ENCODE measurements at places on chromosomes 16 and 17.
A peak's percentile ranks its signal among the peaks of the same experiment; 100 is the strongest.

GRCh38 chr16:88463411-88463810 lies 10.3 kb downstream of the ZFPM1 start:
- DNase-seq, result no peak

- no peak for DNase-seq
Measured at GRCh38 chr17:19383681-19384470, 3.1 kb downstream of the MFAP4 start.

DNA sequence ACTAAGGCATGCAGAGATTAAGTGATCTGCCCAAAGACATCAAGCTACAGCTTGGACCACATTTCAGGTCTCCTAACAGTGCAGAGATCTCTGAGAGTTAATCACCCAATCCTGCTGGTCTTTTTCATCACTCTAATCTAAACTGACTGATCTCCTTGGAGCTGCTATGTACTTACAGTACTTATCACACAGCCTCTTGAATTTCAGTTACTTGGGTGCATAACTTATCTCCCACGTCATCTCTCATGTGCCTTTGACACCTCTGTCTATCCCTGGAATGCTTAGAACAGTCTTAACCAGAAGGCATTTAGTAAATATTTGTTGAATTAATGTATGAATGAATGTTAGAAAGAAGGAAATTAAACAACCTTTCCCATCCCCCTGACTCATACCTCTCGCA lies 139.0 kb downstream of the SNX11 start:
- no peak for DNase-seq

- DNase-seq, result no peak
Measured at GRCh38 chr16:53494636-53495035, 8.4 kb downstream of the AKTIP start.

DNA sequence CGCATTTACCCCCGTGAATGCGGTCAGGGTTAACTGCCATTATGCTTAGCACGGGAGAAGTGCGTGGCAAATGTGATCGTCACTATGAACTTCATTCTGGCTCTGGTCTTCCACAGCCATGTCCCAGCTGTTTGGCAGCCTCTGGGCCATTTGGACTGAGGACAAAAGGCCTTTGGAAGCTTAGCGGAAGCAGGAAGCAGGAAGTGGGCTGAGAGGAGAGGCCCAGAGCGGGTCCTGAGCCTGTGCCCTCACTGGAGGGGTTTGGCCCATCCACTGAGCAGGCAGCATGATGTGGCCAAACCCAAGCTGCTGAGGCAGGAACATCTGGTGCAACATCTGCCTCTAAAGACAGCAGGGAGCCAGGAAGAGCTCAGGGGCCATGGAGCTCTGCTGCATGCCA lies 345.9 kb downstream of the C16orf95 start:
- DNase-seq, result no peak

DNA sequence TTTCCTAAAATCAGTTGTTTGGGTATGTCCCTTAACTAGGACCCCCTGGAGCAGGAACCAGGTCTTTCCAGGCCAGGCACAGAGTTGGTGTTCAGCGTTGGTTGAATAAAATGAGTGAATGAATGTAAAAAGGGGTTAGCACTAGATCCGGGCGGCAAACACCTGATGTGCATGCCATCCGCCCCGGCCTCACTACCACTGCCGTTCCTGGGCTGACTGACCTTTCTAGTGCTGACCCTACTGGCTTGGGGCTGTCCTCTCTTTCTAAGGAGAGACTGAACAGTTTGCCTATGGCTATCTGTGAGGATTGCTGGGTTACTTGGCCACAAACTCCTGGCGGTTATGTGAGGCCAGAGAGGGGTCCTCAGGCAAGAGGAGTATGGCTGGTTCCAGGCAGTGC lies 10.1 kb upstream of the PHF12 start:
- no peak for DNase-seq

DNA sequence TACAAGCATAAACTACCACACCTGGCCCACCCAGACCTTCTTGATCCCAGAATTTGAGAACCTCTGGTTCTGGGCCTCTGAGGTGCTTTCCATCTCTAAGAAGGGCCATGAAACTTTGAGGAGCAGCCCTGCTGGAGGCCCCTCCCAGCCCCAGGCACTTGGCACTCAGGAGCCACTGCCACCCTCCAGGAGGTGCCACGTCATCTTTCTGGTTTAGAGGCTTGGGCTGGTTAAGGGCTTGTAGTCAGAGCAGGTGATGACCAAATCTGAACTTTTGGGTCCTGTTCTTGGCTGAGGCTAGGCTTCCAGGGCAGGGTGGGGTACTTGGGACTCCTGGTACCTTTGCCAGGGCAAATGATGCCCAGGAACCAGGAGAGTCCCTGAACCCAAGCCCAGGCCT lies 13.8 kb upstream of the DLX4 start:
- DNase-seq, result no peak

DNA sequence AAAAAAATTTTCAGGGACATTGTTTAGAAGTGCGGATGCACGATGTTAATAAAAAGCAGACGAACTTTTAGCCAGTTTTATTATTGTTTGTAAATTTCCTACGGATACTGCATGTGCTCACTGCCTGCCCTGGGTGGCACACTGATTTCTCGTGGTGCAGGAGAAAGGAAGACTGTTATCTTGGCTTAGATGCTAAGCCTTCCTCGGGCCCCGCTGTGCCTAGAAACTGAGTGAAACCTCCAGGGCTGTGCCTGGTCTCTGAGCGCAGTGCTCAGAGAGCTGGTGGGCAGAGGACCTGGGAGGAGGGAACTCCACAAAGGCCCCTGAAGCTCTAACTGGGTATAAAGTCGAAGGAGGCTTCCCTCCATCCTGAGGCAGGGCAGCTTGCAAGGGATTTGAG lies 35.4 kb upstream of the TNRC6C start:
- no peak for DNase-seq

DNA sequence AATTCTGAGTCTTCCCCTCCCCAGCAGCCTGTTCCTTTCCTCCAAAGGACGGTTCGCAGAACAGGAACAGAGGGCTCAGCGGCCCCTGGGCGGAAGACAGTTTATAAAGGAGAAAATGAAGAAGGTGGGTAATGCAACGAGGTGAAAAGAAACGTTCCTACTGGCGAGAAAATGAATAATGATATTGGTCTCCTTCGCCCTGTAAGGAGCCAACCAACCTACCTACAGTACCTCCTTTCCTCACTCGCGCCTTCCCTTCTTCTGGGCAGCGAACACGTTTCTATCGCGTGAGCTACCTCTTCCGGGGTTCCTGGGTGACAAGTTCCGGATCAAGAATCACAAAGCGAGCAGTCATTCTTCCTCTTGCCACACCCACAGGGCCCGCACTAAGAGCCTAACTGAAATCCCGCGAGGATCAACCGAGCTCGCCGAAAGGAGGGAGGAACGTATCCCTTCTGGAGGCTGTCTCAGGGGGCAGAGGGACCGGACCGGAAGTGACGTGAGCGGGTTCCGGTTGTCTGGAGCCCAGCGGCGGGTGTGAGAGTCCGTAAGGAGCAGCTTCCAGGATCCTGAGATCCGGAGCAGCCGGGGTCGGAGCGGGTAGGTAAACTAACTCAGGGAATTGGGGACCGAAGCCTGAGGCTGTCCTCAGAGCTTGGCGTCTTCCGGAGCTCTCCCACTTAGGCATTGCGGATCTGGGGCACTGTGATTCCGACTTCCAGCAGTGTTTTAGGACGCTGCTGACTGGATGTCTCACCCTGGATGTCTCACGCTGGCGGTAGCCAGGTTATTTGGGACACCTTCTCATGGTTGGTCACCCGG lies at the start of the genes PTRH2 and VMP1:
Gene PTRH2 (minus strand): TSS at position 282 of the 822 bp plus-strand sequence. CDS start 9,452 bp downstream, outside the sequence.
Gene VMP1 (plus strand): TSS at position 506 of the 822 bp plus-strand sequence. CDS start 23,793 bp downstream, outside the sequence.
- peak; percentile 90 for DNase-seq

GRCh38 chr16:14490235-14490634 lies 139.8 kb downstream of the PARN start:
- no peak for DNase-seq

- DNase-seq, result no peak
Measured at GRCh38 chr16:67702130-67702529, 17.0 kb downstream of the GFOD2 start.

DNA sequence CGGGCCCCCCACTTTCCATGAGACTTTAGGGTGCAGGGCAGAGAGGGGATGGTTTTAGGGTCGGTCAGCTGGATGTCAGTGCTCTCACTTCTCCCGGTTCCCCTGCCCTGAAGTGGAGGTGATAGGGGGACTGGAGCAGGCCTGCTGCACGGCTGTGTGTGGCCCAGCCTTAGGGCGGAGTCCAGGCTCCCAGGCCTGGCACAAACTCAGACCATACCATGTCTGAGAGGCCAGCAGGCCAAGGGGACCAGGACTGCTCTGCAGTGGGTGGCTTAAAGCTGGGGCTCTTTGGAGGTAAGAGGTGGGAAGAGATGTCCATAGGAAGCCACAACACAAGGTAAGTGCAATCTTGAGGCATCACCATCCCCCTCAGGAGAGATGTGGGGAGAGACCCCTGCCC lies 8.3 kb downstream of the TFAP4 start:
- no peak for DNase-seq

- no peak for DNase-seq
Measured at GRCh38 chr17:65898651-65899050, 293.3 kb downstream of the CEP112 start.

DNA sequence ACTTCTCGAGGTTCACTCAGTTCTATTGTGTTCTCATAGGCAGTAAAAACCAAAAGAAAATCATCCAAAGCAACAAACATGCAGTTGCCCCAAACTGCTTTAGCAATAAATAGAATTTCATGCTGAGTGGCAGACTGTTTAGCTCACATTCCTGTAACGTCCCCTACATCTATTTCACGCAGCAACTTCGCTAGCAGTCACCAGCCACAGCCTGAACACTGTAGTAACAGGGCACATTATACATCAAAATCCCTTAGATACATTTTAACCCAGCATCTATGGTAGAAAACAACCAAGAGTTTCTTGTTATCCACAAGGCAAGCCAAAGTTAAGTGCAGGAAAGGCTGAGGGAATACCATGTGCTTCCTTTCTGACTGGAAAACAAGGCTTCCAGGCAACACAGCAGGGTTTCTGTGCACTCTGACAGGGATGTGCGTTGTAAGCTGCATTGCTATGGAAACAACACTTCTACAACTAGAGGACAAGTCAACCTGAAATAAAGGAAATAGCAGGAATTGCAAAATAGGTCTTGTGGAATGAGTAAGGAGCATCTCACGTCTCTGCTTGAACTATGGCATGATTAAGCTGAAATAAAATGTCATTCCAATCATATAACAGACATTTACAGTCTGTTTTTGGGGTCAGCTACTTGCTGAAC lies 55.4 kb downstream of the CFDP1 start:
- no peak for DNase-seq

DNA sequence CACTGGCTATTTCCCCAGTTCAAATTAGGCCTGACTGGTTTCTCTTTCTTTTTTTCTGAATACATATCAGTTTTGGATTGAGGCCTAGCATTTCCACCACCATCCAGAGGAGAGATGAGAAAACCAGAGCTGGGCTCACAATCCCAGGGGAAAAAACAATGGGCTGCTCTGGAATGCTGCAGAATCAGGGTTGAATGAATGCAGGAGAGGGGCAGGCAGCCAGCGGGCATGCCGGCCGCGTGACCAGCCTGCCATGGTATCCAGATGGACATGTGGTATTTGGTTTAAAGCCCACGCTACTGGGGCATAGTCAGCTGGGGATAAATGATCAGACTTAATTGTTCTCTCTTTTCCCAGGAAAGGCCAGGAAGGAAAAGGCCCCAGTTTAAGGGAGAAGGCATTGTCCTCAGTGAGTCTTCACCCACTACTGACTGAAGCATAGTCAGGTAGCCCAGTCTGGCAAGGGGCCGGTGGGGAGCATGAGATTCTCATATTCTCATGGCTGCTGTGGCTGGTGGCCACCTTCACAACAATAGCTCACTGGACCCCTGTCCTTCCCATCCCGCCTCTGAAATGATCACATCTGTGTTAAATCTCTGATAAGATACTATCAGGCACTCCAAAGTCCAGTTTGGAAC lies 38.7 kb upstream of the RHOT1 start:
- DNase-seq, result no peak

- DNase-seq, result no peak
Measured at GRCh38 chr17:30493780-30494179, 16.6 kb downstream of the GOSR1 start.

DNA sequence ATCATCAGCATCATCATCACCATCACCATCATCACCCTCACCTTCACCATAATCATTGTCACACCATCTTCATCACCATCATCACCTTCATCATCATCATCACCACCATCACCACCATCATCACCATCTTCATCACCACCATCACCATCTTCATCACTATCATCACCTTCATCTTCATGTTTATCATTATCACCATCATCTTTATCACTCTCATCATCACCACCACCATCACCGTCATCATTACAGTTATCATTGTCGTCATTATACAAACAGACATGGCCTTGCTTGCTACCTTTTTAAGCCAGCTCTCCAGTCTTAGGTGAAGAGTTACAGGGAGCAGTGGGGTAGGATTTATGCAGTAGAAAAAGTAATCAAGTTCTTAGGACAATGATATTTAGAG lies 114.9 kb downstream of the IRF8 start:
- no peak for DNase-seq

DNA sequence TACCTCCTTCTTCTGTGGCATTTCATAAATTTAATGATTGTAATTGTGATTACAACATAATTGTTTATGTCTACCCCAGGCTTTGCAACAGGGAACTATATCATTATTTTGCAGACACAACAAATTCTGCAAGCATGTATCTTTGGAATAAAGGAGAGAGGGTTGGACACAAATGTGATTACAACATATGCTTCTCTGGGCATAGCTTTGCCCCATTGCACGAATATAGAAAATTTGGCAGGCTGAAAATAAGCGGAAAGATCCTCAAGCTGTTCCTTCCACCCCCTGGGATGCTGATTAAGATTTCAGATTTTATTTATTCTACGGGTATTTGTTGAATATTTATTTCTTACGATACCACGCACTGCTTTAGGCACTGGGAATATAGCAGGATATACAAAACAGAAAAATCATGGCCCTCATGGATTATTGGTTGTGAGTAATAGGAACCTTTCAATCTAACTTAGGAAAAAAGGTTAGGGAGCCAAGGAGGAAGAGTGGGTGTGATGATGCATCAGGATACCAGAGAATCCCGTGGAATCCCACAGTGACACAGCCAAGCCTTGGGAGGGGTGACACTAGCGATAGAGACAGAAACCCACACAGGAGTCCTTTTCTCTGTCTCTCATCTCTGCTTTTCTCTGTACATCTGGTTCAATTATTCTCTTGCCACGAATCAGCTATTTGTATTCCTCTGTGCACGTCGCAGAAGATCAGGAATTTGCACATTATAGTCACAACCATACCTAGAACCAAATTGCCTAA lies 520.7 kb downstream of the MAF start:
- no peak for DNase-seq

All from GM19239 (cell line).